ENCODE measurements at places on chromosomes 6 and 20.

DNA sequence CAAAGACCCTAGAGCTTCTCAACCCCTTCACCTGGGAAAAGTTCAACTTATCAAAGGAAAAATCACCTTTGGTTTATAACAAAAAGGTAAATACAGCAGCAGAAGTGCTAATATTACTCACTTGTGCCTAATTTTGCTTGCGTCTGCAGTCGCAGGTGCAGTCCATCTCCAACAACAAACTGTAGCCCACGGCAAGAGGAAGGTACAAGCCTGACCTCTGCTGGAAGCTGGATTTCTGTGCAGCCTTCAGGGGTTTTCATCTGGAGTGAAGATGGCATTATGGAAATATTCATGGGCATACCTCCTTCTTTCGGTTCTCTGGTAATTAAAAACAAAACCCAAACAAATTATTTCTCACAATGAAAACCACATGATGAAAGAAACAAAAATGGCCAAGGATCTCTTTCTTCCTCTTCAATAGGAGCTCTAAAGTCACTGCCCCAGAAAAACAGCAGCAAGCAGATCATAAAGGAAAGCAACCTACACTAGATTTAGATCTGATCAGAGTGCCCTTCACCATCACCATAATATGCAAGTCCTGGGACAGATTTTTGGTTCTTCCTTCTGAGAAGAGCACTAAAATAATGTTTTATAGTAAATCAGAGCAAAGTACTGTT lies 7.8 kb downstream of the UBE3D start:
- peak; percentile 58 for DNase-seq

DNA sequence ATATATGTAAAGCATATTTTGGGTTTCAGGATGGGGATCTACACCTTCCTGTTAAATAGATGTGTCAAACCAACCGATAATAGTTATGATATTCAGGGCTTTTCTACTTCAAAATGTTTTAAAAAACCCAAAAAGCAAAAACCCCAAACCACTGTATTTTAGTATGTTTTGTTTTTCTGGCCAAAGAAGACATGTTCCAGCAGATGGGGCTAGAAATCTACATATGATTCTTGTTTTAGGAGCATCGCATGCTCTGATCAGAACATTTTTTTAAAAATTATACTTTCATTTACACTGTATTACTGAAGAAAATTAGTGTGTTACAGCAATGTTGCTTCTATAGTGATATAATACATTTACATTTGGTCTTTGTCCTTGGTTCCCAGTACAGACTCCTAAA lies 11.0 kb downstream of the RMND1 start:
- DNase-seq, result peak; percentile 12

- DNase-seq, result no peak
Measured at GRCh38 chr20:61659246-61659993, 406.3 kb downstream of the TAF4 start.

GRCh38 chr6:157134402-157135047 lies 188.8 kb downstream of the TMEM242 start:
- no peak for DNase-seq

GRCh38 chr6:16319813-16320532 lies 81.6 kb downstream of the GMPR start:
- DNase-seq, result peak; percentile 85

- no peak for DNase-seq
Measured at GRCh38 chr6:52900536-52900935, 9.0 kb downstream of the GSTA3 start.

- no peak for DNase-seq
Measured at GRCh38 chr20:8860011-8860495, 208.8 kb upstream of the PLCB4 start.

DNA sequence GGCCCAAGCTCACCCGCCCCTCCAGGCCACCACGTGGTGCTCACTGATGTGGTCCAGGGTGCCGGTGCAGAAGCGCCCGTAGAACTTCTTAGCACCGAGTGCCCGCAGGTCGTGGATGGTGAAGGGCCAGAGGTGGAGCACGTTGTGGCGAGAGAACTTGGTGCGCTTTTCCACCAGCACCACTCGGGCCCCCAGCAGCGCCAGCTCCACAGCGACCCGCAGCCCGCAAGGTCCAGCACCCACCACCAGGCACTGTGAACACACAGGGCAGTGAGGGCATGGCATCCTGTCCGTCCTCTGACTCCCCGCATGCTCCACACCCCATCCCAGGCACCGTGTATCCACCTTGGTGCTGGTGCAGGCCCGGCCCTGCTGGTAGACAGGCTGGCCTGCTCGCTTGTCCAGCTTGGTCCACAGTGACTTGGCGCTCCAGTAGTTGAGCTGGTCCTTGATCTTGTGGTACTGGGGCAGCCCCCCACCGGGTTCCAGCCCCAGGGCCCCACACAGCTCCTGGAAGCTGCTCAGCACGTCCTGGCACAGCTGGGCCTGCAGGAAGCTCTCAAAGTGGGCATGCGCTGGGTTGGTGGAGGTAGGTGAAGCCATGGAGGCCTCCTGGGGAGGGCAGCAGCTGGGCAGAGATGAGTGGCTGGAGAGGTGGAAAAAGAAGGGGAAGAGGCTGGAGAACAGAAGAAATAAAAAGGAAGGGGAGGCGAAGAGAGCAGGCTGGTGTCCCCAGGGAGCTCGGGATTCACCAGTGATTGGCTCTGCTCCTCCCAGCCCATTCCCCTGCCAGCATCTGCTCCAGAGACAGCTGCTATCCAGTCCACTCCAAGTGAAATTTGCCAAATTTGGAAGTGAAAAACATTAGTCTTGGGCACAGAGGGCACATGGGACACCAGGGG lies 1.7 kb downstream of the MICAL1 start:
- no peak for DNase-seq

DNA sequence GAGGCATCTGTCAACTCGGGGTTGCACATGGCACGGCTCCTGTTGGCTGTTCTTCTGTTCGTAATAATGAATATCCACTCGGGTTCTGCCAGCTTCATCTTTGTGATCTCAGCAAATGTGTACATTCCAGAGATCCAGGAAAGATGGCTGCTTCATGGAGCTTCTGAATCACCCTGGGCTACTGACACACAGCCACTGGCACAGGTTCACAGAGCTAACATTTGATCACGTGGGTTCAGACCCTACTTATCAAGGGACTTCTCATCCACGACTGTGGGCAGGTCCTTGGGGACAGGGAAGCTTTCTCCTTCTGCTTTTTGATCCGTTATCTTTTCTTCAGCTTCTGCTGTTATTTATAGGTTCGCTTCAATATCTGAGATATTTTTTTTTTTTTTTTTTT lies 18.1 kb downstream of the PPP1R3G start:
- DNase-seq, result no peak

GRCh38 chr20:5927749-5928462 lies 22.4 kb downstream of the TRMT6 start:
- DNase-seq, result no peak

DNA sequence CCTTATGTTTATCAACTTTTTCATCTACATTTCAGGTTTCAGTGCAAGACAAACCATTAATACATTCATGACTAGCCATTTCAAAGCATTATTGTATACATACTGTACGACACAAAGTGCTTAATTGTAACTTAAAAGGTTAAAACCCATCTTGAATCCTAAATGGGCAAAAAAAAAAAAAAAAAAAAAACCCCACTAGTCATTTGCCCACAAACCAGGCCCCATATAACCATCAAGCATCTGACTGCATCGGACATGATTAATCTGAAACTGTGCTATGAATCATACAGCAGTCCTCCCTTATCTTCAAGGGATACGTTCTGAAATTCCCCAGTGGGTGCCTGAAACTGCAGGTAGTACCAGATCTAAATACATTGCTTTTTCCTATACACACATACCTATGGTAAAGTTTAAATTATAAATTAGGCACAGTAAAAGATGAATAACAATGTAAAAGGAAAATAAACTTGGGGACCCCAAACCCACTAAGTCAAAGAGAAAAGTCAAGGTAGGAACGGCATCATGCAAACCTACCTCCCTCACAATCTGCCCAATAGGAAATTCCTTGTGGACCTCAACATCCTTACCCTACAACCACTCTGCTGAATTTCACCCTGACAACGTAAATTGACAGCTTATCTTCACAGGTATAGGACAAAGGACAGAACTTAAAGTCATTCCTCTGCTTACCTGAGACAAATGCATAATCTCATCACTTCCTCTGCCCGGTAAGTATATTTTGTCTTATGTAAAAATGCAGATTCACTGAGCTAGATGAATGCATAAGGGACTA lies 14.3 kb downstream of the B4GALT5 start:
- no peak for DNase-seq

GRCh38 chr6:11313207-11313606 lies 80.7 kb upstream of the NEDD9 start:
- DNase-seq, result no peak

- DNase-seq, result no peak
Measured at GRCh38 chr6:13112921-13113320, 215.4 kb downstream of the TBC1D7 start.

DNA sequence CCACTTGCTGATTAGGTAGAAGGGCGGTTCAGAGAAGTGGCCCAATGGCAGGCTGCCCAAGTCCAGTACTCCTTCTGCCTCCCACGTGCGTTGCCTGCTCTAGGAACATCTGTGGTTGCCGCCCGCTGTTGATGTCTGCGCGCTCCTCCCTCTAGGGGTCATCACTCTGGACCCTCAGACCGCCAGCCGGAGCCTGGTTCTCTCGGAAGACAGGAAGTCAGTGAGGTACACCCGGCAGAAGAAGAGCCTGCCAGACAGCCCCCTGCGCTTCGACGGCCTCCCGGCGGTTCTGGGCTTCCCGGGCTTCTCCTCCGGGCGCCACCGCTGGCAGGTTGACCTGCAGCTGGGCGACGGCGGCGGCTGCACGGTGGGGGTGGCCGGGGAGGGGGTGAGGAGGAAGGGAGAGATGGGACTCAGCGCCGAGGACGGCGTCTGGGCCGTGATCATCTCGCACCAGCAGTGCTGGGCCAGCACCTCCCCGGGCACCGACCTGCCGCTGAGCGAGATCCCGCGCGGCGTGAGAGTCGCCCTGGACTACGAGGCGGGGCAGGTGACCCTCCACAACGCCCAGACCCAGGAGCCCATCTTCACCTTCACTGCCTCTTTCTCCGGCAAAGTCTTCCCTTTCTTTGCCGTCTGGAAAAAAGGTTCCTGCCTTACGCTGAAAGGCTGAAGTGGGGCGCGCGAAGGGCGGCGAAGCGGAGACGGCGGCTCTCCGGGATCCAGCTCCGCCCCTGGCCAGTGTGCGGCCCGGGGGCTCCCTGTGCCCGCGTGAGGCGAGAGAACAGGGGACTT lies 8.5 kb downstream of the TRIM15 start:
- no peak for DNase-seq

DNA sequence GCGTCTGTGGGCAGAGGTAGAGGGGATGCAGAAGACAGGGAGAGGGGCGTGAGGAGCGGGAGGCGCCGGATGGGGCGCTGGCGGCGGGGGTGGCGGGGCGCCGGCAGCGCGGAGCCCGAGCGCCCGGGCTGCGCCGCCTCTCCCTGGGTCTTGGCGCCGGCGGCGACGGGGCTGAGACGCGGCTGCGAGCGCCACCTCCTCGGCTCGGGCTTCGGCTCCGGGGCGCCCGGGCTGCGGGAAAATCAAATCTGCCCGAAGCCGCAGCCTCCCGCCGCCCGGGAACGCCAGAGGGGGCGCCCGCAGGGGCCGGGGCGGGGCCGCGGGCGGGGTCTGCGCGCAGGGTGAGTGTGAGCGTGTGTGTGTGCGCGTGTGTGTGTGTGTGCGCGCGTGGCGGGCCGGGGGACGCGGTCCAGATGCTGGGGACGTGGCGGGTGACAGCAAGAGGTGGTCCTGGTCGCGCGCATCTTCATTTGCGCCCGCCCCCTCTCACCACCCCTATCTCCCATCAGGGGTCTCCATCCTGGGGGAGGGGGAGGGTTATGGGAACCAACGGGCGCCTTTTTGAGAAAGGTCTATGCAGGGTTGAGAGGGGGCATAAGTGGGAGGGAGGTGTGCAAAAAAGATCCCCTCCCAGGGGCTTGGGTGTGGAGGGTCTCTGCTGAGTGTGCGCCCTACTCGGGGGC lies 646 bp upstream of the CPNE5 start:
- no peak for DNase-seq

DNA sequence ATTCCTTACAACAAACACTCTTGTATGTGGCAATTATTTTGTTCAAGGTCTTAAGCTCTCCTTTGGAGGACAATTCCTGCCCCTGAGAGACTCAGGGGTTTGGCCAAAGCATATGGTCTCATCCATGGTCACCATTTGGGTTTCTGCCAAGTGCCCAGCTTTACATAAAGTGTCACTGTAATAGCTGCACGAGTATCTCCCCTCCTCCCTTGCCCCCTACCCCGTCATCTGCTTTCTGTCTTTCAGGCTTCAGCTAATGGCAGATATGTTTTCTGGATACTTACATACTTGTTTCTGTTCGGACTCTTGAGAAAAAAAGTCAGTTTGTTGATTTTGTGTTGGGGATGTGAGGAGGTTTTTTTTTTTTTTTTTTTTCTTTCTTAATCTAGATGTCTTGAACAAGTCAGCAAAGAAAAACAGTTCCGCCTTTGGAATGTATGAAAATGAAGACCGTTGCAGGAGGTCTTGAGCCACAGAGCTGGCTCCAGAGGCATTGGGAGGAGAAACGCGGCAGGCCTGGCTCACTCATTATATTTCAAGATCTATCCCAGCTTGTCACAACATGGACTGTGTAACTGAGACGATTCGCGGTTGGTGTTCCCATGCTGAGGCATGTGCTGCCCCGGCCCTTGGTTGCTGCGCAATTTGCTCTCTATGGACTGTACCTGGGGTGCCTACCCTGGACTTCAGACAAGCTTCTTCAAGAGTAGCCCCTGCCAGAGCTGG lies 32.6 kb upstream of the STX16 start:
- no peak for DNase-seq

- no peak for DNase-seq
Measured at GRCh38 chr6:12525276-12525675, 191.3 kb upstream of the PHACTR1 start.

- DNase-seq, result peak; percentile 11
Measured at GRCh38 chr6:53795340-53795701, 516 bp downstream of the LRRC1 start.

DNA sequence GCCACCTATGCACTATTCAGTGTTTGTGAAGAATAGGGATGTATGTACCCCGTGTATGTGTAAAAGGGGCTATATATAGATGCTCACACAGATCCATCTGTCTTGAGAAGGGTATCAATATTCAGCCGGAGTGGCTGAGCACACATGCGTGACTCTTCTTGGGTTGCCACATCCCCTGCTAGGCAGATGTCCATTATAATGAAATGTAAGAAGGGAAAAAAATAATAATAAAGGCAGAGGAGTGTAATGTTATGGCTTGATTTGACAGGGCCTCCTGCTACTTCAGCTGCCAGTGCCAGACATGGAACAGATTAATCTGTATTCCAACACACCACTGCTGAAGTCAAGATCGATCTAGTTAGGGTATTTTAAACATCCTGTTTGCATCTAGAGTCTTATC lies 74.2 kb upstream of the VSTM2L start:
- no peak for DNase-seq
